Daoy (cell line): ENCODE measurements at places on chromosomes 7 and 10.

DNA sequence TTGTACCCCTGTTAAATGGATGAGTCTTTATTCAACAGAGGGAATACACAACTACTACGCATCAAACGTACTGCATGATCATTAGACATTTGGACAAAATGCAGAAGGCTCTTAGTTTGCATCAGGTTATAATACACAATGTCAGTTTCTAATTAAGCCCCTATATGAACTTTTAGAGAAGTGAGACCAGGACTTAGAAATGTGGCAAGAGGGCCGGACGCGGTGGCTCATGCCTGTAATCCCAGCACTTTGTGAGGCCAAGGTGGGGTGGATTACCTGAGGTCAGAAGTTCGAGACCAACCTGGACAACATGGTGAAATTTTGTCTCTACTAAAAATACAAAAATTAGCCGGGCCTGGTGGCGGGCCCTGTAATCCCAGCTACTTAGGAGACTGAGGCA lies 76.3 kb upstream of the MGMT start:
- DNase-seq, result no peak

GRCh38 chr7:69892790-69893189 lies 294.5 kb downstream of the AUTS2 start:
- DNase-seq, result no peak

GRCh38 chr10:104435822-104436221 lies 82.2 kb downstream of the CFAP58 start:
- peak; percentile 7 for DNase-seq

- DNase-seq, result no peak
These were observed 39.6 kb downstream of the TSPAN15 start for GRCh38 chr10:69490876-69491275.

DNA sequence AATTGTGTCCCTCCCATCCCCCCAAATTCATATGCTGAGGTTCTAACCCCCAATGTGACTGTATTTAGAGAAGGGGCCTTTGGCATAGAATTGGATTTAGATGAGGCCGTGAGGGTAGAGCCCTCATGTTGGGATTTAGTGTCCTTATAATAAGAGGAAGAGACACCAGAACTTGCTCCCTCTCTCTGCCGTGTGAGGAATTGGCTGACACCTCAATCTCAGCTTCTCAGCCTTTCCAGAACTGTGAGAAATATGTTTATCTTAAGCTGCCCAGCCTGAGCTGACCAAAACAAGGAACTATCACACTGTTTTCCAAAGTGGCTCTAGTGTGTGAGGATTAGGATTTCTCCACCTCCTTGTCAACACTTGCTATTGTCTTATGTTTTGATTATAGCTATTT lies 400.0 kb upstream of the FZD8 start:
- DNase-seq, result no peak

DNA sequence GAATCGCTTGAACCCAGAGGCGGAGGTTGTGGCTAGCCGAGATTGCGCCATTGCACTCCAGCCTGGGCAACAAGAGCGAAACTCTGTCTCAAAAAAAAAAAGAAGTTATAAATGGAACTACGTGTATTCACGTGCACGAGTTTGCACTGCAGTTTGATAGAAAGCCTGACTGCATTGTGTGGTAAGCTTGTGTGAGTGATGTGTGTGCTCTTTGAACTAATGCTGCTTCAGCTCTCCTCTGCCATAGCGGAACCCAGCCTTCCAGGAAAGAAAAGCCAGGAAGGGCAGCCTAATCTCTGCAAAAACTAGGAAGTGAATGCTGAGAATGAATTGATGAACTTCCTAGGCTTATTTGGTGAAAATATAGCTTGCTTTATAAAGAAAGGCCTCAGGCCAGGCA lies 15.6 kb upstream of the MKRN1 start:
- no peak for DNase-seq

GRCh38 chr7:55104712-55105433 lies 86.1 kb downstream of the EGFR start:
- peak; percentile 54 for DNase-seq

- no peak for DNase-seq
These were observed 20.4 kb upstream of the INPP5F start for GRCh38 chr10:119705434-119705831.

- DNase-seq, result no peak
These were observed 1.0 kb upstream of the TMEM184A start for GRCh38 chr7:1557006-1557405.
